ENCODE measurements at places on chromosomes 7 and 10. TPM values are rescaled to one million over a fixed set of nuclear protein-coding genes. Genes with fewer than 3 reads are reported as not detected.

The SH2B2 gene
- 6.3 TPM for total RNA-seq

The AGAP5 gene
- 25.1 TPM for total RNA-seq

The TMEM120A gene
- total RNA-seq: 22.1 TPM

The BAMBI gene
- total RNA-seq: 26.0 TPM

The TAS2R5 gene
- total RNA-seq: 1.0 TPM

The UCMA gene
- total RNA-seq: not detected

The STOX1 gene
- total RNA-seq: 4.0 TPM

The WNT2 gene
- total RNA-seq: not detected

The GJD4 gene
- not detected for total RNA-seq

The CYP3A7 gene
- total RNA-seq: 1.3 TPM

The CTAGE6 gene
- total RNA-seq: 0.26 TPM

DNA sequence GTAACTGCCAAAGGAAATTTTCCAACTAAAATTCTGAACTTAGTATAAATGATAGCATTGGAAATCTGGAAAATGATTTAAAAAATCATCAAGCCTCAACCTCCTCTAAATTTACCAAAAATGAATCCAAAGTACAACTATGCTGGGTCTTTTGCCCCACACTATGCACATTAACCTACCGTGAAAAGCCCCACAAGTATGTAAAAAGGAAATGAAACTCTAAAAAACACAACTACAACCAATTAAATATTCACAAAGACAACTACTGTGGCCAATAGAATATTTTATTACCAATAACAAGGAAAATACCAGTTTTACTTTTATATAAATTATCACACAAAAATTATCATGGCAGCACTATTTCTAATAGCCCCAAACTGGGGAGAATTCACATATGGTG lies 19.3 kb downstream of the EIF3A start:
- H3K27me3 ChIP-seq: no peaks in the 10 kb centered on the region
- no peaks in the 10 kb centered on the region for H3K4me1 ChIP-seq
- H3K4me3 ChIP-seq: no peak overlapping the region
- H3K36me3 ChIP-seq: peaks cover 35% of the 10 kb centered on the region
- no peak overlapping the region for H3K27ac ChIP-seq

DNA sequence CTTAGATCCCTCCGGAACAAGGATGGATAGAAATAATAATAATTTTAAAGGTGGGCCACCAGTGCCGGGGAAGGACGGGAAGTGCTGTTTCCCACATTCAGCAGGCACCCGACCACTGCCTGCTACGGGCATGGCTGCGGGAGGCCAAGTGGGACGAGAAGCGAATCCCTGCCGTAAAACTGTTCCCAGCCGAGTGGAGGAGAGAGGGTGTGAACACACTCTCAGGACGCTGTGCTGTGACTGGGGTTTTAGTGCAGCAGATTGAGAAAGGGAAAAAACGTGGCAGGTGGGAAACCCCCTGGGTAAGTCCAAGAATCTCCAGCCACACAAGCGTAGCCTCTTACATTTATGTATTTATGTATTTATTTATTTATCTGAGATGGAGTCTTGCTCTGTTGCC lies 158.8 kb downstream of the DNAJB6 start:
- no peak overlapping the region for H3K4me3 ChIP-seq
- H3K27ac ChIP-seq: no peak overlapping the region
- DNase-seq: no peak
- H3K27me3 ChIP-seq: no peaks in the 10 kb centered on the region

DNA sequence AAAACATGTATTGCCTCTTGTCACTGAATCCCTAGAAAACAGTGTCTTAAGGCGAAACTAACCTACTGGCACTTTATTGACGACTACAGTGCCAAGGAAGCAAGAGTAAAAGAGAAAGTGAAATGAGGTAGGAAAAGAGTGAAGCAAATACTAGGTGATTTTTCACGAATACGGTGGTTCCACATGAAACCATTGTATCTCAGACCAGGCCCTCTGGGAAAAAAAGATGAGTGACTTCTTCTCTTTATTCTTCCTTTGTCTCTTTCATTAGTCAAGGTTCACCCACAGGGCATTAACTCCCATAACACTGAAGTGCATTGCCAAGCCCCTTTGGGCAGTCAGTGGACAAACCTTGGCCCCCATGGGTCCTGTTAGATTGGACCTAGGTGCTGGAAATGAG lies 16.2 kb upstream of the MACC1 start:
- no peak overlapping the region for H3K4me3 ChIP-seq
- no peak overlapping the region for H3K27ac ChIP-seq
- no peaks in the 10 kb centered on the region for H3K27me3 ChIP-seq
- H3K36me3 ChIP-seq: no peaks in the 10 kb centered on the region
- DNase-seq: no peak
- H3K4me1 ChIP-seq: no peaks in the 10 kb centered on the region

DNA sequence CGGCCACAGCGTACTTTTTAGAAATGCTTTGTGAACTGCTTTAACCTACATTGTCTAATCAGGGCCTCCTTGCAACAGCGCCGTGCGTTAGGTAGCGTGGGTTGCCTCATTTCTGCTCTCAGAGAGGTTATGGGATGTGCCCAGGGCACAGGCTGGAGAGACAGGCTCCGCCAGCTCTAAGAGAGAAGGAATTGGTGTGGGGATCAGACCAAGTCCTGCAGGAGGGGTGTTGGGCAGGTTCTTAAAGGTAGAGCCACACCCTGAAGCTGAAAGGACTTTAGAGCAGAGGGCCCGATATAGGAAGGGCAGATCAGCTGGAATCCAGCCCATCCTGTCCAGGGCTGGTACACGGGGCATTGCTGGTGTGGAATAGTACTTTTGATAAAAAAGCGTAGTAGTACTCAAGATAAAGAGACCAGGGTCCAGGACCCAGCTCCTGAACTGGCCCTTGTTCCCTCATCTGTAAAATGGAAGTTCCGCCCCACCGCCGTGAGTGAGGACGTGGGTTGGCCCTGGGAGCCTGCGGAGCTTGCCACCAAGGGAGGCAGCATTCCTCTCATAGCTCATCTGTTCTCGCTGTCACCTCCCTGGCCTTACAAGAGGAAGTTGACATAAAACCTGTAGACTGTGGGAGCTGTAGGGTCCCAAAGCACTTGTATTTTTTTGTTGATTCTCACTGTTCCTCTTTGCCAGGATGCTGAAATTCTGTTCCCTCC lies 37.2 kb downstream of the TMEM120A start:
- no peaks in the 10 kb centered on the region for H3K27me3 ChIP-seq
- peaks cover 5% of the 10 kb centered on the region for H3K36me3 ChIP-seq
- peak; percentile 76 for DNase-seq
- peak overlapping the region; percentile 81 for H3K27ac ChIP-seq

- H3K4me1 ChIP-seq: no peaks in the 10 kb centered on the region
- H3K36me3 ChIP-seq: no peaks in the 10 kb centered on the region
- H3K4me3 ChIP-seq: no peak overlapping the region
- DNase-seq: no peak
- H3K27me3 ChIP-seq: no peaks in the 10 kb centered on the region
Observed at GRCh38 chr7:93148727-93149126, 542 bp upstream of the SAMD9L start.

- no peaks in the 10 kb centered on the region for H3K36me3 ChIP-seq
- no peak for DNase-seq
- H3K27me3 ChIP-seq: no peaks in the 10 kb centered on the region
- no peak overlapping the region for H3K4me3 ChIP-seq
Observed at GRCh38 chr10:100333661-100334440, 3.8 kb upstream of the PKD2L1 start.

DNA sequence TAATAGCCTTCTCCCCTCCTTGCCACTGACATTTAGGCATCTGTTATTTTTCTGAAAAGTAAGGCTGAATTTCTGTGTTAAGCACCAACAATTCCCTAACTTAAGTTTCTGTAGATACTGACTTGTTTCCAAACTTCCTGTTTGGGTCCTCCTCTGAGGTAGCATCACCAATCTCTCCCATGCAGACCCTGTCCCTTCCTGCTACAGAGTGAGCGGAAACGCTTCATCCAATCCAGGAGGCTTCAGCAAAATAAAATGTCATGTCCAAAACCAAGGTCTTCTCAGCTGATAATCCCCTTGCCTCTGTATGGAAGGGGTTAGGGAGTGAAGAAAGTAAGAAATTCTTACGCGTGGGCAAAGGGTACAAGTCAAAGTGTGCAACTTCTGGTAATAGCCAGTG lies 29.9 kb downstream of the XPNPEP1 start:
- no peaks in the 10 kb centered on the region for H3K27me3 ChIP-seq
- no peaks in the 10 kb centered on the region for H3K36me3 ChIP-seq
- no peak for DNase-seq
- peaks cover 67% of the 10 kb centered on the region for H3K4me1 ChIP-seq
- H3K4me3 ChIP-seq: no peak overlapping the region
- H3K27ac ChIP-seq: no peak overlapping the region

DNA sequence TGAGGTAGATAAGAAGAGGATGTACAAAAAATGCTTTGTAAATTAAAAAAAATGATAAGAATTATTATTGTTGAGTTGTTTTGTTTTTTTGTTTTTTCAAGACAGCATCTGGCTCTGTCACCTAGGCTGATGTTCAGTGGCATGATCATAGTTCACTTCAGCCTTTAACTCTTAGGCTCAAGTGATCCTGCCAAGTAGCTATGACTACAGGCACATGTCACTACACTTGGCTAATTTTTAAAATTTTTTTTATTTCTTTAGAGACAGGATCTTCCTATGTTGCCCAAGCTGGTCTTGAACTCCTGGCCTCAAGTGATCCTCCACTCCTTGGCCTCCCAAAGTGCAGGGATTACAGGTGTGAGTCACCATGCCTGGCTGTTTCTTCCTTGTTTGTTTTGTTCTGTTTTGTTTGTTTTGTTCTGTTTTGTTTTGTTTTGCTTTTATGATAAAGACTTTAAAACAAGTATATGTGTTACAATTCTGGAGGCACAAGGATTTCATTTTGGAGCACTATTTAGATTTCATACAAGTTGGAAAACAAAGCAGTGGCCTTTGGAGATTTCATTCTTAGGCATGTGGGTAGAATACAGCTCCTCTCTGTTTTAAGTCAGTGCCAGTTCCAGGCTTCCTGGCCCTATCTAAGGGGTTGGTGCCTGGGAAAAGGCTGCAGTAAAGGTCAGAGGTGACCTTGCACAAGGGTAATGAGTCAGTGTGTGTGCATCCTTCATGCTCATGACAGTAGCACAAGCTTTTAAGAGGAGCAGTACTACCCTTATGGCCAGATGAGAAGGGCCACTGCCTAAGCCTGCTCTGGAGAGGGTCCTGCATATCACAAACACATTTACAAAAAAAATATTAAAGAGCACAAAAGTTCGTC lies 17.9 kb downstream of the FGFBP3 start:
- no peak for DNase-seq
- no peaks in the 10 kb centered on the region for H3K36me3 ChIP-seq
- H3K4me1 ChIP-seq: peaks cover 13% of the 10 kb centered on the region
- no peak overlapping the region for H3K27ac ChIP-seq

DNA sequence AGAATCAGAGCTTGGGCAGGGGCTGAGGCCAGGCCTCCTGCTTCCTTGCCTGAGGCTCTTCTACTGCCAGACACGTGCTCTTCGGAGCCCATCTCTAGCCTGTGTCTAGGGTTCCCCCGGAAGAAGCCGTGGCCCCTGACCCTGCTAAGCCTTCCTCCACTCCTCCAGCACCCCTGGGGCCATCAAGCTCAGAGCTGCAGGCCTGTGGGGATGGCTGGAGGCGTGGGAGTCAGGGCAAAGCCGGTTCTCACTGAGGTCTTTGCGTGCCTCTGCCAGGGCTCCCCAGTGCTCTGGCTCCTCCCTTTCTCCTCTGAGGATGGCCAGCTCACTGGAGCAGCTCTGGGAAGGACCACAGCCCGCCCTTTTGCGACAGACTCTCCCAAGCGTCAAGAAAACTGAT lies 34.4 kb downstream of the GHRHR start:
- H3K4me1 ChIP-seq: no peaks in the 10 kb centered on the region
- DNase-seq: no peak
- H3K36me3 ChIP-seq: no peaks in the 10 kb centered on the region
- no peak overlapping the region for H3K27ac ChIP-seq
- H3K4me3 ChIP-seq: no peak overlapping the region
- H3K27me3 ChIP-seq: no peaks in the 10 kb centered on the region

GRCh38 chr10:11631890-11632587 lies 20.6 kb upstream of the USP6NL start:
- H3K4me1 ChIP-seq: no peaks in the 10 kb centered on the region
- no peaks in the 10 kb centered on the region for H3K36me3 ChIP-seq
- H3K27ac ChIP-seq: no peak overlapping the region
- DNase-seq: no peak
- H3K27me3 ChIP-seq: no peaks in the 10 kb centered on the region

DNA sequence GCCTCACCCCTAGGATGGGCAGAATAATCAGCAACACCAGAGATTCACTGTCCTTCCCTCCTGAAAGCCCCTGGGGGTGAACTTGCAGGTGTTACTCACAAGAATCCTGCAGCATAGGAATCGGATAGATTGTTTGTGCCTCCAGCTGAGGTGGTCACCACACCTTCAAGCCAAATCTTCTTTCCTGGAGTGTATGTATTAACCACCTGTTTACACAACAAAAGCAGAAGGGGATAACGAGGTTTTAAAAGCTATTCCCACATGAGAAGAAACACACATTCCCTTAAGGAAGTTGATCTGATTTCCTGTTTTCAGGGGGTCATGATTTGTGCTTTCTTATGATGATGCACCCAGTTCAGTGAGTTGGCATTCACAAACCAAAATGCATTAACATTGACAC lies 173.8 kb upstream of the HPS1 start:
- H3K4me1 ChIP-seq: no peaks in the 10 kb centered on the region
- no peak overlapping the region for H3K4me3 ChIP-seq
- H3K27me3 ChIP-seq: no peaks in the 10 kb centered on the region
- no peak for DNase-seq
- no peaks in the 10 kb centered on the region for H3K36me3 ChIP-seq

DNA sequence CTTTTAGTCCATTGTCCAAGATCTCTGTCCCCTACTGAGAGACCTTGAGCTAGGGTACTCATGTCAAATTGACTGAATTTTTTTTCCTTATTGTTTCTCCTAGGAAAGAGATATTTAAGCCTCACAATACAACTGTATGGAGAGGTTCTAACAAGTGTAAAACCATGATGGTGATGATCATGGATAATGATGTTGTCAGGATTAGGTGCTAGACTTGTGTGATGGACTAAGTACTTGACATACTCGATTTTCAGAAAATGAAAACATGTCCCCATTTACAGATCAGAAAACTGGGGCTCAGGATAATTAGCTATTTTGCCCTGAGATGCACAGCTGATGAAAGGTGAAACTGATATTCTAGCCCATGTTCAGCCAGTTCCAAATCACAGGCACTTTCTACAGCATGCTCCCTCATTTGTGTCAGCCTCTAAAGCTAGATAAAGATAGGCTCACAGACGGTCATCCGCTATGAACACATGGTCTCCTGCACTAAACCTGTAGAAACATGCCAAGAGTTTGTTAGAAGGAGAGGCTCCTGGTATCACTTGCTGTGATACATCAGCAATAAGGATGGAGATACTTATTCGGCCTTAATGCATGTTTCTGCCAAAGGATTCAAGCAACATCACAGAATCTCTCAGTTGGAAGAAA lies 67.6 kb downstream of the CREB3L2 start:
- H3K4me3 ChIP-seq: no peak overlapping the region
- no peak for DNase-seq
- H3K36me3 ChIP-seq: no peaks in the 10 kb centered on the region
- H3K27me3 ChIP-seq: no peaks in the 10 kb centered on the region
- H3K4me1 ChIP-seq: peaks cover 49% of the 10 kb centered on the region
- H3K27ac ChIP-seq: no peak overlapping the region

GRCh38 chr10:103465411-103466179 lies 6.9 kb upstream of the CALHM1 start:
- H3K4me3 ChIP-seq: no peak overlapping the region
- no peaks in the 10 kb centered on the region for H3K36me3 ChIP-seq
- no peak for DNase-seq
- H3K27ac ChIP-seq: no peak overlapping the region
- H3K4me1 ChIP-seq: no peaks in the 10 kb centered on the region
- H3K27me3 ChIP-seq: no peaks in the 10 kb centered on the region

- no peak for DNase-seq
- H3K4me3 ChIP-seq: no peak overlapping the region
Observed at GRCh38 chr7:135466442-135467206, 43.3 kb downstream of the CNOT4 start.
